ENCODE measurements at places on chromosomes 5 and 9.

DNA sequence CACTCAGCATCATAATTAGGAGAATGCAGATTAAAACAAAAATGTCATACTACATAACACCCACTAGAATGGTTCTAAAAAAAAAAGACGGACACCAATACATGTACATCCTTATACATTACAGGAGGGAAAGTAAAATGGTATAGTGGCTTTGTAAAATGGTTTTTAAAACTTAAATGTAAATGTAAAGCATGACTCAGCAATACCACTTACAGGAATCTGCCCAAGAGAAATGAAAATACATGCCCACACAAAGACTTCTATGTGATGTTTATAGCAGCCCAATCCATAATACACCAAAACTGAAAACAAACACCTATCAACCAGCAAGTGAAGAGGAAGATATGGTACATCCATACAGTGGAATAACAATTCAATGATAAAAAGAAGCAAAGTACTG lies 939.1 kb upstream of the ACO1 start:
- no peak for DNase-seq

- no peak for DNase-seq
These were observed 140.7 kb downstream of the GNA14 start for GRCh38 chr9:77507212-77507961.

DNA sequence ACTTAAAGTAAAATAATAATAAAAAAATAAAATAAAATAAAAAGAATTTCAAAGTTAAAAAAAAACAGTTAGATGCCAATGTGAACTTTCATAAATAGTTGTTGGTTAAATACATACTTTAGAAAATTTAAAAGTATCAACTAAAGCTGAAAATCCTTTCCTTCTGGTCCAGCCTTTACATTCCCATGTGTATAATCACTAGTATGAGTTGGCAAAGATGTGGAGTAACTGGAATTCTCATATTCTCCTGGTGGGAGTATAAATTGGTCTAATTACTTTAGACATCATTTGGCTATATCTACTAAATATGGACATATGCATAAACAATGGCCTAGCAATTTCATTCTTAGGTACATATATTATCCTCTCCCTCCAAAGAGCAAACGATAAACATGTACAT lies 619.9 kb downstream of the PTPRD start:
- no peak for DNase-seq

- no peak for DNase-seq
These were observed 103.7 kb upstream of the ITGA1 start for GRCh38 chr5:52684051-52684450.

All from SHP77 treated with DMSO at 0.1 percent for 48 hours (cell line).